ENCODE measurements at places on chromosomes 11 and 22.
A peak's percentile ranks its signal among the peaks of the same experiment; 100 is the strongest.

DNA sequence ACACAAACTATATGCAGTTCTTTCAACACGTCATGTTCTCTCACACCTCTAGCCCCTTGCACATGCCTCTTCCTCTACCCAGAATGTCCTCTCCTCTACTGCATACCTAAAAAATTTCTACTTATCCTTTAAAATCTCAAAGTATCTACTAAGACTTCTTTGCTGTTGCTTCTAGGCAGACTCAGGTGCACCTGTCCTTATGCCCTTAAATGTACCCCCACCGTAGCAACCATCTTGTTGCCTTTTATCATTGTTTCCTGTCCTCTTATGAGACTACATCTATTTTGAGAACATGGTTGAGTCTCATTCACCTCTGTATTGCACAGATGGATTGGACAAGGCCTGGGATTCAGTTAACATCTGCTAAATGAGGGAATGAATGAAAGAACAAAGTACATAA, 134.1 kb downstream of the SERGEF start:
- DNase-seq, result no peak

DNA sequence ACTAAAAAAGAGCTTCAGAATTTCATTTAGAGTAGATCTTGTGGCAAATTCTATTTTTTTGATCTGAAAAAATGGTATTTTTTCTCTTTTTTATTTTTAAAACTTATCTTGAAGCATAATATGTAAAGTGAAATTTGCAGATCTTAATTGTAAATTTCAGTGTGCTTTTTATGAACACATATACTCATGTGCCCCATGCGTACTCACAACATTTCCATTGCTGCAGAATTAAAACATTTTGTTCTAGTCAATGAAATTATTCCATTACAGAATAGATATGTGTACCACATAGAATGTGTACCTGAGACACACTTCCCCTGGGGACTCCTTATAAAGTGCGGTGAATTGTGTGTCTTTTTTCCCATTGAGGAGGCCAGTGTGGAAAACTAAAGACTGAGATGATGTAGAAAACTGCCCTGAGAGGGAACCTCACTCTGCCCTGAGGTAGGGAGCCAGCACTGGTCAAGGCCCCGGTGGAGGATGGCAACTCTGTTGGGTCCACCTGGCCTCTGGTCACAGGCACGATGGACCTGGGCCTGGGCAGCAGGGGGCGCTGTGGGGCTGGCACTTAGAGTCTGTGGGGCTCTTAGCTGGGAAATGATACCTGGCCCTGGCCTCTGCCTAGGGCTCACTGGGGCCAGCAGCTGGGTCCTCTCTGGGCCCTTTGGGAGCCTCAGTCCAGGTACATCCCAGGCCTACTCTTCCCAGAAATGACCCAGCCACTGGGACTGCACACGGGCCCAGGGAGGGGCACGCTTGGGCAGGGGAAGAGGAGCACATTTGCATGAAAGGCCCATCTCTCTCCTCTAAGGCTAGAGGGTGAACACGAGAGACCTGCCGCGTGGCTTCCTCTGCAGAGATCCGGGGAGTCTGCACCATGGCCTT, 77.9 kb upstream of the TOP3B start:
- peak; percentile 56 for DNase-seq

DNA sequence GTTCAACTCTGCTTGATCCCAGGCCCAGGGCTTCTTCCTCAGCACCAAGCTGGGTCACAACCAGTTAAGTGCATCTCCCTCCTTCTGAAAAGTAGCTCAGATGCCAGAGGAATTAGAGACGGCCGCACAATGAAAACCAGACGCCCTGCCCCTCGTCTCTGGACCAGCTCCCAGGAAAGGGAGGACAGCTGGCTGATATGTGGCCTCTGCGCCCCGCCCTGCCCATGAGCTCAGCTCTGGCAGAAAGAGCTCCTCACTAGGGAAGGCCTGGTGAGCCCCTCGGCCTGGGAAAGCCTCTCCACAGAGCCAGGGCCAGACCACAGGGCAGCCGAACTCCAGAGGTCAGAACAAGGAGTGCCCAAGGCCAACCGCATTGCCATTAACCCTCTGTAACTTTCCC, 18.1 kb upstream of the SCGB1A1 start:
- peak; percentile 70 for DNase-seq

DNA sequence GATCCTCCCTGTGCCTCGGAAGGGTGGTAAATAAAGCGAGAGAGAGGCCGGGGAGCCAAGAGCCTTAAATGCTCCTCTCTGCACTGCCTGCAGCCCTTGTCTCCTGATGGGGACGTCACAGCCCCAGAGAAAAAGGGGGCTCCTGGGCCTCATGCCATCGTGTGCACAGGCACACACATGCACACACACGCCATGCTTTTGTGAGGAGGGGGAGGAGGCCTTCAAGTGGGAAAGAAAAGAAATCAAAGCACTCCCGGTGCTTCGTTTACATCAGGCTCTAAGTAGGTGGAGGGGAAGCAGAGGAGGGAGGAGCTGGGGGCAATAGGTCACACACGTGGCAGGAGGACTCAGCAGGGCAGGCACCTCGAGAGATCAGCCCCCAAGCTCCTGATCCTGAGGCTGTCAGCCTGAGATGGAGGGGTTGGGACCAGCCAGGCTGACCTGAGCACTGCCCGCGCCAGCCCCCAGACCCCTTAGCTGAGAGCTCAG, 68.2 kb upstream of the NECTIN1 start:
- no peak for DNase-seq

DNA sequence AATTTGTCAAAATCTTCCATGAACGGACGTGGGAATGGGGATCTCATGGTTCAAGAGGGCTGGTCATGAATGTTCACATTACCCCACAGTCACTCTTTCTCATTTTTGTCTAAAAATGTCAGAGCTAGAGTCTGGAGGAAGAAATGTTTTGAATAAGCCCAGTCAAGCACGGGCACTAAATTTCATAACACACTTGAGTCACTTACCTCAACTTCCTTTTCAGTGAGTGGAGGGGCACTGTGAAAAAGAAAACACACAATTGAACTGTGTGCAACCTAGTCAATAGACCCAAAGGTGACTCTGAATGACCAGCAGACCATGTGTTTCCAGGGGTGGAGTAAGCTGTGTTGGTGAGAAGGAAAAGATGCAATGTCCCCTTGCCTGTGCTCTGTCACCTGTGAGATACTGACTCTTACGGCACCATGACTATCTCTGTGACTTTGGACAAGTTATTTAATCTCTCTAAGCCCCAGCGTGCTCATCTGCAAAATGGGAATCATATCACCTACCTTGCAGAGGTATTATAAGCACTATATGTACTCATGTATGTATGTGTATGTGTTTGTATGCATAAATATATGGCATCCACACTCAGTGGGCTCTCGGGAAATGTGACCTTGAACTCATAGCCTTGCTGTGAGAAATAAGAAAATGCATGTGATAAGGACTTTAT, 38.2 kb upstream of the LYVE1 start:
- peak; percentile 12 for DNase-seq

DNA sequence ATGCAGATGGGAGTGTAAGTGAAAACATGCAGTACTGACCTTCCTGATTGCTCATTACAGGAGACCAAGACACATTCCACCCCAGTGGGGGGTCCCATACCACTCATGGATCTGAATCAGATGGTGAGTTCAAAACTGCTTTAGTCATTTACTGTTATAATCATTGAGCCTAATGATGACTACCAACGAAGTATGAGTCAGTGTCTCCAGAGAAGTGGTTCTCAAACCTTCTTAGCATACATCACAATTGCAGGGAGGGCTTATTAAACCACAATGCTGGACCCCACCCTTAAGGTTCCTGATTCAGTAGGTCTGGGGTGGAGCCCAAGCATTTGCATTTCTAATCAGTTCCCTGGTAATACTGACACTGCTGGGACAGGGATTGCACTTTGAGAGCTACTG, 75.8 kb downstream of the CD44 start:
- DNase-seq, result no peak

GRCh38 chr11:75014129-75014528, 25.4 kb downstream of the NEU3 start:
- no peak for DNase-seq

GRCh38 chr11:26837154-26837553, 115.3 kb upstream of the SLC5A12 start:
- no peak for DNase-seq

- DNase-seq, result no peak
These were observed 13.8 kb upstream of the AIFM3 start for GRCh38 chr22:20953342-20953608.

- no peak for DNase-seq
These were observed 5.1 kb upstream of the TIRAP start for GRCh38 chr11:126277780-126278179.

DNA sequence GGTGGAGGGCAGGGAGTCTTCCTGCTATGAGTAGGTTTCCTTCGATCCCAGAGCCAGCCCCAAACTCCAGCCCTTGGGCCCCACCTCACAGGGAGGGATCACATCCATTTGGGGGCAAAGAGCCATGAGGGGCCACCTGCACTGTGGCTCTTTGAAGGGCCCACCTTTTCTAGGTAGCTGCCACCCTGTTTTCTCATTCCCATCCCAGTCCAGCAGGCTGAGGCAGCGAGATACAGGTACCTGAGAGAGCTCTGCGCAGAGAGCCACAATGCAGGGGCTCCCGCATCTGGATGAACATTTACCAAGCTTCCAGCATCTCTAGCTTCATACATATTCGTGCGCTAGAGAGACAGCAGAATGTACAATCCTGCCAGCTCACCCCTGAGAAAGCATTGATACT, 16.3 kb downstream of the FXYD6 start:
- DNase-seq, result no peak

GRCh38 chr11:1419811-1420210, 30.1 kb downstream of the BRSK2 start:
- DNase-seq, result no peak

DNA sequence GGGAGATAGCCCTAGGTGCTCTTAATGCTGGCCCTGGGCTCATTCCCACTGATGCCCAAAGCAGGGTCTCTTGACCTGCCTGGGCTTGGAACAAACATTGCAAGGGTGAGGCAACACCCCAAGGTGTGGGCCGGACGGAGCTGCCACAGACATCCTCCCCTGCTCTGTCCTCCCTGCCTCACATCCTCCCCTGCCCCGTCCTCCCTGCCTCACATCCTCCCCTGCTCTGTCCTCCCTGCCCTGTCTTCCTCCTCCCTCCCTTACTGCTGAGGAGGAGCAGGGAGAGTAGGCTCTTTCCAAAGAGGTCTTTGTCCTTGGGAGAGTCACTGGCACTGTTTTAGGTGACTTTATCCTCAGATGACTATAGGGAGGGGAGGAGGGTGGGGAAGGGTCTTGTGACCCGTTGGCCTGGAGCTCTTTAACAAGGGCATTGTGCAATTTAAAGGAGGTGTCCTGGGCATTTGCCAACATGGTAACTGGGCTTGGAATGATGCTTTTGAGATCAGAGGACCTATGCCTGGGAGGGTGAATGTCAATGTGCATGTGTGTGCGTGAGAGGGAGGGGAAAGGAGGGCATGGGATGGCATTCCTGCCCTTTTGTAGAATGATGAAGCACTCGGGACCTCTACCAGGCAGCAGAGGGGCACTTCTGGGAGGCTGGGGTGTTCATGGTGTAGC, 700 bp downstream of the FAM180B start:
- no peak for DNase-seq

- no peak for DNase-seq
These were observed 31.5 kb downstream of the SLC35F2 start for GRCh38 chr11:107827041-107827440.

GRCh38 chr11:81497202-81497804, 1236.4 kb downstream of the FAM181B start:
- DNase-seq, result peak; percentile 22

DNA sequence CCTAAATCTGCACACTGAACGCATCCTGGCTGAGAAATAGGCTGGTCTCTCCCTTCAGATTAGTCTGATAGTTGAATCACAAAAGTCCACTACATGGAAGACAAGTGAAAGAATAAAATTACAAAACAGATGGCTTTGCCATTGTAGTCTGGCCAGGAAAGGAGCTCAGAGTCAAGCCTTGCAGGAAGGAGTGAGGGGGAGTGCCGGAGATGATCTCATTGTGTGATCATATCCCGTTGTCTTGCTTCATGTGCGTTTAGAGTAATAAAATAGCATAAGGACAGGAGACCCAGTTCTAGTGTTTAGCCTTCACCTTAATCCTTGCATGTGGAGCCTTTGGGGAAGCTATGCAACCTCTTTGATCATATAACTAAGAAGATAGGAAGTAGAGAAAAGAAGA, 666.7 kb upstream of the RAG2 start:
- DNase-seq, result no peak

GRCh38 chr11:57618438-57618837, 21.0 kb downstream of the SERPING1 start:
- DNase-seq, result no peak

- DNase-seq, result no peak
These were observed 109.2 kb upstream of the MTMR2 start for GRCh38 chr11:96033095-96033494.

DNA sequence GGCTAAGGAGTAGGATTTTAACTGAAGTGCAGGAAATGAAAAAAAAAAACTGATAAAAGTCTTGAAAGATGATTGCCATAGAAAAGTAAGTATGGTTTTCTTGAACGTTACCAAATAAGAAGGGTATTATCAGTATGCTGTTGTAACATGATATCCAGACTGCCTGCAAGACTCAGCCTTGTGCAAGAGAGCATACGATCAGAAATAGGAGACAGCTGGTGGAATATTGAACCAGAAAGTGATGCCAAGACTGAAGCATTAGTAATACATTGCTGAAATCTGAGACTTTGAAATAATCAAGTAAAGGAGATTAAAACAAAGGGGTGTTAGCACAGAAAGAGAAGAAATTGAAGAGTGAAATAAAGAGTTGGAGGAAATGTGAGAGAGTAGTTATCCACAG, 452.7 kb upstream of the CNTN5 start:
- DNase-seq, result no peak

- DNase-seq, result no peak
These were observed 52.4 kb upstream of the CD5 start for GRCh38 chr11:61049859-61050258.

- no peak for DNase-seq
These were observed 106.2 kb downstream of the ABTB2 start for GRCh38 chr11:34251589-34251980.

GRCh38 chr22:37464181-37464580, 22.0 kb downstream of the MFNG start:
- DNase-seq, result no peak

DNA sequence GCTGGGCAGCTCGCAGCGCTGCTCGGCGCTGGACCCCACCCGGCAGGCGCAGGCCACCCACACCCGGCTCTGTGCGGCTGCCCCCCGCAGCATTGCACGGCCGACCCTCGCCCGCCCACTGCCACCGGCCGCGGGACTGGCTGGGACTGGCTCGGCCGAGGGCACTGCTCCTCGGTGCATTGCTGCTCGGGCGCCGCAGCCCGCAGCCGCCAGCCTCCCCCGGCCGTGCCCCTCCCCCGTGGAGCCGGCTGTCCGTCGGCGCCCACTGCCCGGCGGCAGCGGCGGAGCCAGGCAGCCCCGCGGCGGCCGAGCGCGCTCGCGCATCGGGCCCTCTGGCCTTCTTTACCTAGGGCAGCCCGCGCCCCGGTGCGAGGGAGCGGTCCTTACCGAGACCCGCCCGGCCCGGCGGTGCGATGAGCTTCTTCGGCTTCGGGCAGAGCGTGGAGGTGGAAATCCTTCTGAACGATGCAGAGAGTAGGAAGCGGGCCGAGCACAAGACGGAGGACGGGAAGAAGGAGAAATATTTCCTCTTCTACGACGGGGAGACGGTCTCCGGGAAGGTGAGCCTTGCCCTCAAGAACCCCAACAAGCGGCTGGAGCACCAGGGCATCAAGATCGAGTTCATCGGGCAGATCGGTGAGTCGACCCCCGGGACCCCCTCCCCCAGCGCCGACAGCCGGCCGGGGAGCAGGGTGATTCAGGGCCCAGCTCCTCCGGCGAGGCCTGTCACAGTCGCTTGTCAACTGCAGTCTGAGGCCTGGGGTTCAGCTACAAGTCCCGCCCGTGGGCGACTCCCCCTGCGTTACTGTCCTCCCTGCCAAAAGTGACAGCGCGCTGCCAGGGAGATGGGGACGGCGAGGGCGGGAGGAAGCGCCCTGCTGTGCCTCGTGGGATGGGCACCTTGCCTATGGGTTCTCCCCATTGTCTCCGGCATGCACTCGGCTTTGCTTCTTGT, 516 bp downstream of the VPS26B start:
- DNase-seq, result peak; percentile 63
